Cardiac muscle cell (in vitro differentiated cells and primary cell): ENCODE measurements at places on chromosomes 11 and 22.

DNA sequence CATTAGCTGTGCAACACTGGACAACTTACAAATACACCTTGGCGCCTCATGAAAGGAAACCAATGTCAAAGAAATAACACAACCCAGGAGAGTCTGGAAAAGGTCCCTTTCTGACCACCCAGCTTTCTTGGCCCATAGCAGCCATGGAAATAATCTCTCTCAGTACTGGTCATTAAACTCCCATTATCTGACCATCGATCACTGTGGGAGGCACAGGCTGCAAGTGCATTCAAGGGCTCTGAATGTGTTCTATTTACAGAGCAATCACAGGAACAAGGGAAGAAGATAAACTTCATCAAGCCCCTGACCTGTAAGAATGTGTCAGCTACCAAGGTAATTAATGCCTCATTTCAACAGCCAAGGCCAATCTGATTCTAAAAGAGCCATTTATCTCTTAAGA lies 40.1 kb downstream of the CTSC start:
- DNase-seq = no peak

DNA sequence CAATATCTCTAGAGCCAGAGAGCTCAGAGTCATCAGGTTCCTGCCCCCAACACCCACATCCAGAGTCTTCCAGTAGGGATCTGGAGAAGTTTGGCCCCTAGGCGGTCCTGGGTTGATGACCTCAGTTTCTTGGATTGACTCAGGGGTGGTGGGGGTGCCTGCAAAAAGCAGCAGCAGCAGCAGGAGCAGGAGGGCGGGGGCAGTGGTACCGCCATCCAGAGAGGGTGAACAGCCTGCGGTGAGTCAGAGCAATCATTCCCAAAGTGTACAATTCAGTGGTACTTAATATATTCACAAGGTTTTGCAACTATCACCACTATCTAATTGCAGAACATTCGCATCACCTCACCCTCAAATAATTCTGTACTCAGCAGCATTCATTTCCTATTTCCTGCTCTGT lies 9.9 kb upstream of the SEC14L3 start:
- DNase-seq = peak; percentile 11

- peak; percentile 82 for DNase-seq
Observed at GRCh38 chr22:40383905-40384304, 13.5 kb downstream of the SGSM3 start.

DNA sequence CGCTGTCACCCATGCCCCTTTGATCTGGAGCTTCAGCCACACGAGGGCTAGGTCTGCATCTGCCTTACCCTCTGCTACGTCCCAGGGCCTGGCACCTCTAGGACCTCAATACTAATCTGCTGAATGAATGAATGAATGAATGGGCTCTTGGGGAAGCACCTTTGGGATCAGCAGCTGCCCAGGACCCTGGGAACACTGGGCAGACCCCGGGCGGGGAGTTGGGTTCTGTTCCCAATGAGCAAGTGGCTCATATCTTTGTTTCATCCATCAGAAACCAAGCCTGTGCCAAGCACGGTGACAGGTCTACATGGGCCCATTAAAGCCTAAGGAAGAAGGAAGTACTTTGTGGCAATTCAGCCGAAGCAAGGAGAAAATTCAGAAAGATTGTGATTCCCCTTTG lies 41.5 kb upstream of the SHISAL1 start:
- DNase-seq = no peak

- no peak for DNase-seq
Observed at GRCh38 chr11:123560006-123560405, 94.4 kb downstream of the SCN3B start.

DNA sequence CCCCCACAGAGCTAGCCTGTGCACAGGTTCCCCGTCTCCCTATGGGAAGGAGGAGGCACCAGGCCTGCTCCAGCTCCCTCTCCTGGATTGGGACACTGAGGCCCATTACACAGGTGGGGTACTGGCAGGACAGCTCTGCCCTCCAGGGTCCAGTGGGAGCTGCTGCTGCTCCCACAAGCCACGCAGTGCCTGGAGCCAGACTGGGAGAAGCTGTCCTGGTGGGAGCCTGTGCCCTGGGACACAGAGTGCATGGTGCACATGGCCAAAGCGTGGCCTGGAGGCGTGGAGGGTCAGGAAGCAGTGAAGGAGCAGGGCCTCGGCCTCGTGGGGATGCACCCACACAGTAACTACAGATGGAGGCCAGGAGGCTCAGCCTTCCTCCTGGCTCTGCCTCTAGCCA lies 27.5 kb downstream of the DUSP8 start:
- no peak for DNase-seq

- DNase-seq = peak; percentile 89
Observed at GRCh38 chr22:45263463-45264269, 21.1 kb upstream of the UPK3A start.

GRCh38 chr11:113628912-113629311 lies 77.2 kb downstream of the TMPRSS5 start:
- no peak for DNase-seq

- no peak for DNase-seq
Observed at GRCh38 chr11:121614636-121615240, 162.0 kb upstream of the SORL1-AS1 start.

GRCh38 chr11:44848963-44849350 lies 101.7 kb downstream of the TP53I11 start:
- DNase-seq = no peak

- DNase-seq = no peak
Observed at GRCh38 chr22:50699756-50700386, 27.2 kb downstream of the SHANK3 start.

DNA sequence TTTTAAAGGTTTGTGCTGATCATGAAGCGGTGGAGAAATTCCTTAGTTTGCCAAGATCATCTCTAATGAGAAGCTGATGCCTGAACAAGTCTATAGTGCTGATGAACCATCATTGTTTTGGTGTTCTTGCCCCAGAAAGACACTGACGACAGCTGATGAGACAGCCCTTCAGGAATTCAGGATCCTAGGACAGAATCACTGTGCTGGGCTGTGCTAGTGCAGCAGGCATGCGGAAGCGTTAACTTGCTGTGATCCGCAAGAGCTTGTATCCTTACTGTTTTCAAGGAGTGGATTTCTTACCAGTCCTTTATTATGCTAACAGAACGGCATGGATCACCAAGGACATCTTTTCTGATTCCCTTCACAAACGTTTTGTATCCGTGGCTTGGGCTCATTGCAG lies 104.1 kb downstream of the TBC1D22A start:
- peak; percentile 45 for DNase-seq

- no peak for DNase-seq
Observed at GRCh38 chr11:35464308-35464707, 45.0 kb upstream of the SLC1A2 start.

DNA sequence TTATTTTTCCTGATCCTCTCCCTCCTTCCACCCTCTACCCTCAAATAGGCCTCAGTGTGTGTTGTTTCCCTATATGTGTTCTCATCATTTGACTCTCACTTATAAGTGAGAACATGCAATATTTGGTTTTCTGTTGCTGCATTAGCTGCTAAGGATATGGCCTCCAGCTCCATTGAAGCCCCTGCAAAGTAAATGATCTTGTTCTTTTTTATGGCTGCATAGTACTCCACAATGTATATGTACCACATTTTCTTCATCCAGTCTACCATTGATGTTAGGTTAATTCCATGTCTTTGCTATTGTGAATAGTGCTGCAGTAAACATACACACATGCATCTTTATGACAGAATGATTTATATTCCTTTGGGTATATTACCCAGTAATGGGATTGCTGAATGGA lies 13.3 kb upstream of the RASSF10 start:
- no peak for DNase-seq

DNA sequence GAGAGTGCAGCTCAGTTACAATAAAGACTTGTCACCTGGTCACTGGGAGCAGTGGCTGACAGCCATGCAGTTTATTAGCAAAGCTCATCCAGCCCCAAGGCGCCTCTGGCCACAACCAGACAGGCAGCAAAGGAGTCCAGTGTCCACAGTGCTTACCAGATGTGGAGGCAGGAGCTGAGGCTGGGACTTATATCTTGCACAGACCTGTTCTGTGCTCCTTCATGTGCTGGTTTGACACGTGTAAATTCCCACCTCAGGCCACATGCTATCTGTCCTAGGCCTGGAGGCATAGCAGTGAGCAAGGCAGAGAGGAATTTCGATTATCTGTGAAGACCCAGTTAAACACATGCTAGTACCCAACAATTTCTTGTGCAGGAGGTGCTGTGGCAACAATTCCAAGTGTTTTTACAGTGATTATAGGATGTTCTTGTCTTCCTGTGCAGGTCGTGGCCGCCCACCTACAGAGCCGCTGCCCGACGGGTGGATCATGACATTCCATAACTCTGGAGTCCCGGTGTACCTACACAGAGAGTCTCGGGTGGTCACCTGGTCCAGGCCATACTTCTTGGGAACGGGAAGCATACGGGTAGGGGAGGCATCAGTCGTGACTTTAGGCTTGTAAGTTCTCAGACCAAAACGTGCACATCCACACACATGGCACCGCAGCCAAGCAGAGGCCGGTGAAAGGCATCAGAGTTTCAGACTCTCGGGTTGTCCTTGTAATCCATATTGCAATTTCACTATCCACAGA lies 9.4 kb downstream of the DGCR8 start:
- DNase-seq = no peak

GRCh38 chr22:37243402-37244113 lies 511 bp downstream of the RAC2 start:
- no peak for DNase-seq

DNA sequence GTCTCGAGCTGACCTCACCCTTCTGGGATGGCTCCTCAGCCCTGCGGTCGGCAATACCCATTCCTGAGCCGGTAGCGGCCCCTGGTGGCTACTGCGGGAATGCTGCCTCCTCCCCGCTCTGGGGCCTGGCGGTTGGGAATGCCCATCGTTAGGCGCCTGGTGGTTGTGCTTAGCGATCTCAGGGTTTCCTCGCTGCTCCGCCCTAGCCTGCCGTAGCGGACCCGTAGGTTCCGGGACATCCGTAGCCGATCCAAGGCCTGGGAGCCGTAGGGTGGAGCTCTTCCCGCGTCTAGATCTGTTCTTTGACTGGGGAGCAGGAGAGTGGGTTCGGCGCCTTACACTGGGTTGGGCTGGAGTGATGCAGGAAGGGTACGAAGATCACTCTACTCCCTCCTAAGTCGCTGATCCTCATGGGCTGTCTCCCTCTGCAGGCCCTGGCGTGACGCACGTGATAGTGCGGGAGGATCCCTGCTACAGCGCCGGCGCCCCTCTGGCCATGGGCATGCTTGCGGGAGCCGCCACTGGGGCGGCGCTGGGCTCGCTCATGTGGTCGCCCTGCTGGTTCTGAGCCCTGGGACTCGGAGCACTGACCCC lies 14.8 kb downstream of the PLEKHB1 start:
- DNase-seq = peak; percentile 92

- DNase-seq = peak; percentile 99
Observed at GRCh38 chr22:37741312-37741795, 44.5 kb downstream of the TRIOBP start.

GRCh38 chr22:40413873-40414272 lies 43.5 kb downstream of the SGSM3 start:
- DNase-seq = no peak

- no peak for DNase-seq
Observed at GRCh38 chr11:117378976-117379865, 51.6 kb downstream of the CEP164 start.

- DNase-seq = no peak
Observed at GRCh38 chr11:9840460-9841004, 176.7 kb downstream of the SWAP70 start.
